ENCODE measurements at places on chromosomes 2 and 18.

- no peak for DNase-seq
Measured at GRCh38 chr2:66030553-66030952, 404.4 kb upstream of the MEIS1 start.

DNA sequence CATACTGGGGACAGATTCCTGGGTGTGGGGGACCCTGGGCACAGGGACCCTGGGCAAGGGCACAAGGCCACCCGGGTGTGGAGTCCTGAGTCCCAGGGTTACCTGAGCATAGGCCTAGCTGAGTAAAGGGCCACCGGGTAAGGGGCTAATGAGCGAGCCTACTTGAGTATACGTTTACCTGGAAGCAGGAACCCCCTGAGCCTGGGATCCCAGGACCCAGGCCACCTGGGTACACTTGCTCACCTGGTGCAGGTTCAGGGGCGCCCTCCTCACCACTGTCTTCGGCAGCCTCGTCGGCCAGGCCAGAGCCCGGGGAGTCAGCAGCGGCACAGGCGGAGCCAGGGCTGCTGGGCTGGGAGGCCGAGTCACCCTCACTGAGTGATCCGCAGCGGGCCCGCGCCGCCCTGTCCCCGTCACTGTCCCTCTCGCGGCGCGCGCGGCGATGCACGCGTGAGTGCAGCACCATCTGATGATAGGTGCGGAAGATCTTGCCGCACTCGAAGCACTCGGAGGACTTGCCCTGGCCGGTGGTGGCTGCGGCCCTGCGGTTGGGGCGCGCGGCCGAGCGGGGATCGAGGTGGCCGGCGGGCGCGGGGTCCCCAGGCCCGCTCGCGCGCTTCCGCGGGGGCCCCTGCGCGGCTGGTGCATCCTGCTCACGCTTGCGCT, 53.9 kb downstream of the ZNF516 start:
- no peak for DNase-seq

GRCh38 chr18:31741097-31741735, 19.5 kb downstream of the SLC25A52 start:
- no peak for DNase-seq

DNA sequence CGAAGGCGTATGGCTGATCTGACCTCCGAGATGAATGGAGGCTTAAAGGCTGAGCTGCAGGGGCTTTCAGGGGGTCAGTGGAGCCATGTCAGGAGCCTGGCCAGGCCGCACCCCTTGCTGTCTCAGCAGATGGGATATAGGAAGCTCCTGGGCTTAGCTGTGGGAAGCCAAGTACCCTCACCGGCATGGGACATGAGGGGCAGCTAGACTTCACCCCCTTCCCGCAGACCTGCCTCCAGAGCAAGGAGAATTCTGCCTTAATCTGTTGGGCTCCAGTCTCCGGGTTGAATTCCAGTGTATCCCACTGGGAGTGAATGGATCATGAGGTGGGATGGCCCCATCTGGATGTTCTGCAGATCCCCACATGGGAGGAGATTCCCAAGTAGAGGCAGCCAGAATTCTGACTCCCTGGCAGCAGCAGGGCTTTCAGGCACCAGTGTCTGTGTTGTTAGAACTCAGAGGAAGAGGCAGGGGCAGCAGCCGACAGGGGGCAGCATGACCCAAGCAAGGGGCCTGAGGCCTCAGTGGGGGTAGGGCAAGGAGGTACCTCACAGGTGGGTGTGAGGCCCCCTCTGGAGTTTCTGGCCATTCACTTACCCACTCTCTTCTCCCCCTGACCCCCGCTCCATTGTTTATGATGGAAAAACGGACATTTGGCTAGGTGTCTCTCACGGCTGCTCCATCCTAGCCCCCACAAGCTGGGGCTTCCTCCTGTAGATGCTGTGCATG, 19.1 kb downstream of the CAPG start:
- DNase-seq = peak; percentile 76

GRCh38 chr2:11228692-11229091, 73.4 kb downstream of the SLC66A3 start:
- no peak for DNase-seq

- no peak for DNase-seq
Measured at GRCh38 chr2:239611222-239611795, 210.5 kb upstream of the HDAC4 start.

- DNase-seq = no peak
Measured at GRCh38 chr2:44100351-44100750, 68.3 kb upstream of the PPM1B start.

DNA sequence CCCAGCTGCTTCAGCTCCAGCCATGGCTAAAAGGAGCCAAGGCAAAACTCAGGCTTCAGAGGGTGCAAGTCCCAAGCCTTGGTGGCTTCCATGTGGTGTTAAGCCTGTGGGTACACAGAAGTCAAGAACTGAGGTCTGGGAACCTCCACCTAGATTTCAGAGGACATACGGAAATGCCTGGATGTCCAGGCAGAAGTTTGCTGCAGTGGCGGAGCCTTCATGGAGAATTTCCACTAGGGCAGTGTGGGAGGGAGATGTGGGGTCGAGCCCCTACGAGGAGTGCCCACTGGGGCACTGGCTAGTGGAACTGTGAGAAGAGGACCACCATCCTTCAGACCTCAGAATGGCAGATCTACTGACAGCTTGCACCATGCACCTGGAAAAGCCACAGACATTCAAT, 76.1 kb upstream of the KCTD1 start:
- DNase-seq = no peak

- no peak for DNase-seq
Measured at GRCh38 chr2:236289766-236290462, 25.7 kb upstream of the ASB18 start.

- no peak for DNase-seq
Measured at GRCh38 chr18:336713-337112, 68.9 kb upstream of the THOC1 start.

- DNase-seq = no peak
Measured at GRCh38 chr2:140338795-140339194, 1558.6 kb upstream of the NXPH2 start.

- DNase-seq = no peak
Measured at GRCh38 chr18:58476516-58477256, 152.2 kb downstream of the ALPK2 start.

GRCh38 chr2:175293776-175294175, 112.3 kb upstream of the ATP5MC3 start:
- no peak for DNase-seq

DNA sequence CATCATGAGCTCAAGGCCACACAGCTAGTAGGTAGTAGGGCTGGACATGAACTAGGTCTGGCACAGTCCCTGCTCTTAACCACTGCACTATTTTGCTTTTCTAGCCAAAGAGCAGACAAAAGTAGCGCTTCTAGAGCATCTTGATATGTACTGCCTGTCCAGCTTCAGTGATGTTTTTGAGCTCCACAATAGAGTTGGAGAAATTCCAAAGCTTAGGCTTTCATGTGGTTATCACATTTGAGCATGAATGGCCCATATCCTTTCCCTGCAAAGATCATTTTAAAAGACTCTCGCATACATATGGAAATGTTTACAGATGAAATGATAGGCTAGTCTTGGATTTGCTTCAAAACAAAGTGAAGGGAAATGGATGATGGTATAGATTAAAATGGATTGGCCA, 128.7 kb downstream of the MAP3K20 start:
- DNase-seq = no peak

- no peak for DNase-seq
Measured at GRCh38 chr2:136110526-136110925, 7.4 kb downstream of the CXCR4 start.

DNA sequence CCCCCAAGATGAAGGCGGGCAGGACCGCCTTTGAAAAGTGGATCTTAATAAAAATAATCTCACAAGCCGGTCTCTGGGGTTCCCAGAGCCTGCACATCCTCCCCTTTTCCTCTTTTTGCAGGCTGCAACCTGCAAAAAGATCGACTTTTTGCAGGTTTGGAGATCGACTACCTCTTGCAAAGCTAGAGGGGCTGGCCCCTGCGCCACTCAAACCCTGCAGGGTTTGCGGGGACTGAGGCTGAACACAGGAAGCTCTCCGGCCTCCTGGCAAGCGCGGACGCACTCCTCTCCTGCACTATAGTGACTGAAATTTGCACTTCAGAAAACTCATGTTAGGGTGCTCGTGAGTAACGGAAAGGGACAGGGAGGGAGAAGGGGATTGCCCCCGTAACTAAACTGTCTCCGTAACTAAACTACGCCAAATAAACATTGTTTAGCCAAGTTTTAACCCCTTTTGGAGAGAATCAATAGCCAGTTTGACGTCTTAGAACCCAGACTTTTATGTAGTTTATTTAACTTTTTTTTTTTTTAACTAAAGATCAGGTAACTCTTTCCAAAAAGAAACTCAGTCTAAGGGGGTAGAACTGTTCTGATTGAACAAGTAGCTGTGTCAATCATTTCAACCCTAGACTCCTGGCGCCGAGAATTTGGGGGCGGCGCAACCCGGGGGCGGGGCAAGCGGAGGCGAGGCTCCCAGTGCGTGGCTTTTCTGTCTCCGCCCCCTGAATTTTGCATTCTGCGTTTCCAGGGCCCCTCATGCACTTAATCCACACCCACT, 2.5 kb downstream of the IGFBP5 start:
- peak; percentile 93 for DNase-seq

- DNase-seq = no peak
Measured at GRCh38 chr2:61419129-61419528, 51.8 kb downstream of the USP34 start.

DNA sequence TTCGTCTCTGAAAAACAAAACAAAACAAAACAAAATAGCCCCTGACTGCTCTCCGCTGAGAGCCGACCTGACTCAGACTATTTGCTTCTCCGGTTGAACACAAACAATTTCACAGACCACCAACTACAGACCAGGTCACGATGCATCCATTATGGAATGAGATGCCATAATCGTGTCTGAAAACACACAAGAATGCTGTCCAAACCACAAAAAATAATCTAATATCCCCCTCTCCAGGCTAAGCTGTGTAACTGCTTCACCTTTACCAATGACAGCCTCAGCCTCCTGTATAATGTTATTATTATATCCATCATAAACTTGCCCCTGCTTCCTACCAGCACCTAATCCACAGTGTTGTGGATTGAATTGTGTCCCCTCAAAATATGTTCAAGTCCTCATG, 114.7 kb downstream of the DNAH6 start:
- no peak for DNase-seq

GRCh38 chr2:206086716-206087350, 859 bp upstream of the INO80D start:
- no peak for DNase-seq

- no peak for DNase-seq
Measured at GRCh38 chr18:59851784-59852399, 47.9 kb upstream of the PMAIP1 start.

- DNase-seq = no peak
Measured at GRCh38 chr2:195488567-195488966, 168.5 kb upstream of the SLC39A10 start.

DNA sequence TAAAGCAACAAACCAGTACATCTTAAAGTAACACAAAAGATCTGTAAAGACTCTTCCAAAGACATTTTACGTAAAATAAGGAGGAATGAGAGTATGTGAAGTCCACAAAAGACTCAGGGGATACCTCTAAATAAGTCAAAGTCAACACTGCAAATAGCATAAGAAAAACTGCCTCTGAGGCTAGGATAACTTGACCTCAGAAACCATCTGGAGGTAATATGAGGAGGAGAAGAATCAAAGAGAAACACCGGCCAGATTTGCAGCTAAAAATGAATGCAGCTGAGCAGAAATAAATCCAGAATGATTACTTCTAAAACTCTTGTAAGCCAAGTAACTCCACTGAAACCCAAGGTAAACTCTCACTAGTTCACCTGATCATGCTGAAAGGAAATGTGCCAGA, 52.2 kb upstream of the ERMN start:
- no peak for DNase-seq

GRCh38 chr2:66032226-66032775, 402.6 kb upstream of the MEIS1 start:
- DNase-seq = no peak

DNA sequence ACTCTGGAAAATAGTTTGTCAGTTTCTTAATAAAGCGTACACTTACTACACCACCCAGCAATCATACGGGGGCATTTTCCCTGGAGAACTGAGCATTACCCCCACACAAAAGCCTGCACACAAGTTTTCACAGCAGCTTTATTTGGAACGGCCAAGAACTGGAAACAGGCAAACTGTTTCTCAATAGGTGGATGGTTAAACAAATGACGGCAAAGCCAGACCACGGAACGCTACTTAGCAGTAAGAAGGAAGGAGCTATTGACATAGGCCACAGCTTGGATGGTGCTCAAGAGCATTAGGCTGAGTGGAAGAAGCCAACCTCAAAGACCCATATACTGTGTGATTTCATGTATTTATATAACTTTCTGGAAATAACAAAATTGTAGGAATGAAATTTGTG, 9.0 kb downstream of the MALL start:
- DNase-seq = no peak

DNA sequence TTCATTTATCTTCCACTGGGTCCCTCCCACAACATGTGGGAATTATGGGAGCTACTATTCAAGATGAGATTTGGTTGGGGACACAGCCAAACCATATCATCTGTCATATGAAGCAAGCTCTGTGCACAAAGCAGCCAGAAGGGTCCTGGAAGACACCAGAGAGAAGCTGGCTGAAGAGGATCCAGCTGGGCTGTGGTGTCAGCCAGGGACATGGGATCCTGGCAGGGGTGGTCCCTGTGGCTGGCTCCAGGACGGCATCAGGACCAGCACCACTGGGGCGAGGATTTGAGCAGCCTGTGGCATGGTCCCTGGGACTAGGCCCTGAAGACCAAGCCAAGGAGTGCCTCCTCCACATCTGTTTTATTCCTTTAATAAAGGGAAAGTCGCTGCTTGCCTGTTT, 84.8 kb upstream of the HDAC4 start:
- no peak for DNase-seq

- DNase-seq = no peak
Measured at GRCh38 chr2:68569604-68570003, 73.8 kb upstream of the PROKR1 start.

DNA sequence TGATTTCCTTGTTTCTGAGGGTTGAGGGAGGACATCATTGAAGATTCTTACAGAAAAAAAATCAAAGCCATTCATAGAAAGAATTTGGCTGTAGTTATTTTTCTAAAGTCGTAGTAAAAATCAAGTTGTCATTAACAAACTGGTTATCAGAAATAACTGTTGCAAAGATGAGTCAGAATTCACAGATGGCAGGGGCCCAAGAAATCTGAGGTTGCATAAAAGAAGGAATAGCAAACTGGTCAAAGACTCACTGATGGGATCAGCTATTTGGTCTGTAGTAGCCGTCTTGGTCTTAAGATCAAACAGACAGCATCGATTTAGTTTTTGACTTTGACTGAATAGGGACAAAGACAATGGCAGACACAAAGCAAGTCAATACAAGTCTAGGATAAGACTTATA, 334.3 kb downstream of the FIGN start:
- DNase-seq = no peak

DNA sequence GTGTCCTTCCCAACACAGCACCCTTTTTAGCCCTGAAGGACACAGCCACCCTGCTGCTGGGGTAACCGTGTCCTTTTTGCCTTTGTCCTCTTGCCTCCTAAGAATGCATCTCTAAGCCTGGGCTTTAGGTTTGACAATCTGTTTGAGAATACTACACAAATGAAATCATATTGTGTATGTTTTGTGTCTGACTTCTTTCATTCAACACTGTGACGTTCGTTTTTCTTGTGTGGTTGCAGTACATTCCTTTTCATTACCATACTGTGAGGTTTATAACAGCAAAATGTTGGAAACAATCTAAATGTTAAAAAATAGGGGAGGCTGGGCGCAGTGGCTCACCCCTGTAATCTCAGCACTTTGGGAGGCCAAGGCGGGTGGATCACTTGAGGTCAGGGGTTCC, 11.2 kb downstream of the ASPRV1 start:
- DNase-seq = no peak
